ENCODE measurements at places on chromosomes 12 and 14.

DNA sequence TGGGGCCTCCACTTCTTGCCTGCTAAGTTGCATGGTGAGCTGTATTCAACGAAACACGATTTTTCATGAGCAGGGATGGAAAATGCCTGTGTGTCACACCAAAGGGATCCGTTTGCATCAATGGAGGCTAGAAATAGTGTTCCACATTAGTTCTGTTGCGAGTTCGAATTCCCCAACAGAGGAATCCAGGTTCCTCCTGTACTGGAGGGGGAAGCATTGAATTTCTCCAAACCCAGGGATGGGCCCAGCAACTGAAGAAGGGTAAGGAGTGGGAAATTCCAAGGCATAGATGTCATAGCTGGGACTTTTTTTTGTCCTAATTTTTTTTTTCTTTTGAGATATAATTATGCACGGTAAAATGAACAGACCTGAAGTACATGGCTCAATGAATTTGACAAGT is 336.2 kb downstream of the DPF3 start:
- DNase-seq: no peak

DNA sequence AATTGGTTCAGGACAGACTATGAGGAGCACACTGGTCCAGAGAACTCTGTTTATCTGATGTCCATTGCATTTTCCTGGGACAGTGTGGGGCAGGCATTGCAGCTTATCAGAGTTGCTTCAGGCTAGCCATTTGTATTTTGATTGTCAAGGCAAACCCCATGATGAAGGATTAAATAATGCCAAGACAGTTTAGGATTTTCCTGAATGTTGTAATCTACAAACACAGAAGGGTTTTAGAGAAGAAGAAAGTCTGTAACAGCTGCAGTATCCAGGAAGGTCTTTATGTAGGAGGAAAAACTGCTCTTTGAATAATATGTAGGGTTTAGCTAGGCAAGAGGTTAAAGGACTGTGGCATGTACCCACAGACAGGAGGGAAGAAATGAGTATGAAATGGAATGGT is 32.2 kb upstream of the UNC79 start:
- DNase-seq: no peak

GRCh38 chr12:53427905-53428594 is 4.4 kb downstream of the AMHR2 start:
- DNase-seq: no peak

DNA sequence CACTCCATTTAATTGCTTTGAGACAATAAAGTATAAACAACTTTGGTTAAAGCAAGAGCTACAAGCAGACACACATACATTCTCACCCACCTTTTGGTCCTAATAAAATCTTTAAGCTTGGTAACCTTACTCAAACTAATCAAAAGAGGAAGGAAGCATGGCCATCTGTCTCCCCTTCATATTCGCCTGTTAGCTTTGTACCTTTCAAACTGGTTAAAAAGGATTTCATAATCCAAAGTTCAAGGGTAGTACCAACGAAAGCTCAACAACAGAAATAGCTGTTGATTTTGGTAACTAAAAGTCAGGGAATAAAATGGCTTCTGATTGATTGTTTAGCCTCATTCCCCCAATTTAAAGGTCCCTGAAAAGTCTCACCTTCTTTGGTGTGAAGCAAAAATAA is 456.9 kb downstream of the BCAT1 start:
- no peak for DNase-seq

DNA sequence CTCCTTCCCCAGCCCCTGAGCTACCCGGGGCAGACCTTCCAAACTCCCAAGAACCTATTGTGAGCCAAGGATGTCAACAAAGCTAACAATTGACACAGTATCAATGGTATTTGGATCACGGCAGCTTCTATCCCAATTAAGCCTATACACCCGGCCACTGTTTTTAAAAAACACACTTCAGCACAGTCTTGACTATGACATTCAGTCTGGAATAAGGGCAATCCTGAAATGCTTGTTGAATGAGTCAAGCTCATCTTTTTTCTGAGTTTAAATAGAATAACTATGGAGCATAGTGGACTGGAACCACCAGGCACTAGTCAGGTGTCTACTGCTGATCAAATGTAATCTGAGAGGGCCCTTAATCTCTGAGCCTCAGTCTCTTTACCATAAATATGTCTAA is 5.7 kb downstream of the DENND5B start:
- DNase-seq: no peak

GRCh38 chr12:19847294-19848059 is 408.2 kb downstream of the AEBP2 start:
- no peak for DNase-seq

DNA sequence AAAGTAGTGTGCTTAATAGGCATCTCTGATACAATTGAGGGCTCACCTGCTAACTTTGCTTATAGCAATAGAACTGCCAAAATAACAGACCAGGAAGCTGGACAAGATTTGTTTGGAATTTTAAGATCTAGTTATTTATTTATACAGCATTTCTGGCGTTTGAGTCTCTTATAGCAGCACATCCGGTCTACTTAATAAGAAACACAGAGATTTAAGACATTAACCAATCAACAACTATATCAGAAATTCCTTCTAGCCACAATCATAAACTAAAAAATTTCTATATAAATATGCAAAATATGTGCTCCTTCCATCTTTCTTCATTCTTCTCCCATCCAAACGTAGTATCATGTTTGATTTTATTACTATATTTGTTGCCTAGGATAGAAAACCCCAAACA is 2.6 kb downstream of the RTN1 start:
- DNase-seq: no peak

DNA sequence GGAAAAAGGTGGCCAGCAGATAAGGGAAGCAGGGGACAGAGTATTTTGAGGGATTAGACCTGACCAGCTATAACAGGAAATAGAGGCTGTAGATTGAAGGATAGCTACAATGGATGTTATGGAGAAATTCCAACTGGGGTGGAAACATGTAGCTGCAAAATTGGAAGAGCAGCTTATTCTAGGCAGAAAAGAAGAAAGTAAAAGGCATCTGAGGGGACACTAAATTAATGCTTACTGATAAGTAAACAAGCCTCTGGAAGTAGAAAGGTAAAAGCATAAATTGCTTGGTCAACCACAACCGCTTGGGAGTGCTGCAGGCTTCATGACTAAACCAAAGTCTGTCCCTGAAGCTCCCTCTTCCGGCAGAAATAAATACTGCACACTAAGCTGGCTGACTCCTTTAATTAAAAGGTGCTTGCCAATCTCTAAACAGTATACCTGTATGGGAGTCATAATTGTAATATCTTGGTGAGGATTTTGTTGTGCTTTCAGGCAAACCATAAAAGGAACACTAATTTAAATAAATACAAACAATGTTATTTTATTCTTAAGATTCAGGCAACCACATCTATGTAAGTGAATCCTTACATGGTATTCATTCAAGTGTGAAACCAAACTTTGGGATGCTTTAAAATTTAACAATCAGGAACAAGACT is 7.7 kb downstream of the UBC start:
- no peak for DNase-seq

- DNase-seq: no peak
These were observed 15.6 kb downstream of the HIP1R start for GRCh38 chr12:122850695-122851350.

DNA sequence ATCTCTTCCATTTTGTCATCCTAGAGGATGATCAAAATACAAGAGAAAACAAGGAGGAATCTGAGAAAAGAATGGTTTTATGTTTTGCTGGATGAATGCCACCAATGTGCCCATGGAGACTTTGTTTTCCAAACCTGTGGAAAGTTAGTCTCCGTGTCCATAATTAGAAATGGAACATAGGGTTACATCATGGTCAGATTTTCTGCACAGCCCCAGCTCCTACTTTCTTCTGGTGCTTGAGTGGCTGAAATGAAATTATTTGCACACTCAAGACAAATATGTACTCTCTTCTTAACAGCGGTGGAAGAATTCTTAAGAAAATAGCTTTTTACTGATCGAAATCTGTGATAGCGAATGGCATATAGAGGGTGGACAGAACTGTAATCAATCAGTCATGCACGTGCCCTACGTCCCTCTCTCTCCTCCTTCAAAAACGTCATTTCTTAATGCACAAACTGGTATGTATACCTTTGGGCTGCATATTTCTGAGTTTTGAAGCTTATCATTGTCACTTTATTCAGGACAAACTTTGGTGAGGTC is 825.2 kb downstream of the AACS start:
- no peak for DNase-seq

DNA sequence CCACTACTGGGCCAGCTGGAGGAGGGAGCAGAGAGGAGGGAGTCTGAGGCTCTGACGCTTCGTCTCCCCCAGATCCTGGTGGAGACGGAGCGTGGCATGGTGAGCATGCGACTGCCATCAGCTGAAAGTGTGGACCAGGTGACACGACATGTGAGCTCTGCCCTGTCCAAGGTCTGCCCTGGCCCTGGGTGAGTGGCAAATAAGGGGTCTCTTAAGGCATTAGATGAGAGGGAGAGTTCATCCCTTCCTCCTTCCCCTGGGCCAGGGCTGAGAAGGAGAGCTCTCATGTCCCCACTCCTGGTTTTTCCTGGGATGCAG is 2.5 kb downstream of the CARMIL3 start:
- DNase-seq: no peak

DNA sequence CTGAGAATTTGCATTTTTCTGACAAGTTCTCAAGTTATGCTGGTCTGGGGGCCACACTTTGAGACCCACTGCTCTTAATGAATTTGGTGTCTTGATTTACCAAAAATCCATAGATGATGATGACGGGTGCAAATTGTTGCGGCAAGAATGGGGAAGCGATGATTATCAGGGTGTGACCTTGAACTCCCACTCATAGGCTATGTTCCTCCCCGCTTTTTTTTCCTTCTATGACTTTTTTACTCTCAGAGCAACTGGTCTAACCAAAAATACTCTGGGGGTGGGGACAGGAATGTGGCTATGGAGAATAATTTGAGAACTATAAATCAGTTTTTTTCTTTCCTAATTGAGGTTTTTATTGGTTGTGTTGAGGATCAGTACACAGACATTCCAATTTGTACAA is 83.6 kb downstream of the PPFIBP1 start:
- DNase-seq: no peak

- DNase-seq: no peak
These were observed 9.1 kb downstream of the GNG2 start for GRCh38 chr14:51869411-51870100.

GRCh38 chr12:58629376-58629775 is 290.9 kb downstream of the LRIG3 start:
- no peak for DNase-seq

DNA sequence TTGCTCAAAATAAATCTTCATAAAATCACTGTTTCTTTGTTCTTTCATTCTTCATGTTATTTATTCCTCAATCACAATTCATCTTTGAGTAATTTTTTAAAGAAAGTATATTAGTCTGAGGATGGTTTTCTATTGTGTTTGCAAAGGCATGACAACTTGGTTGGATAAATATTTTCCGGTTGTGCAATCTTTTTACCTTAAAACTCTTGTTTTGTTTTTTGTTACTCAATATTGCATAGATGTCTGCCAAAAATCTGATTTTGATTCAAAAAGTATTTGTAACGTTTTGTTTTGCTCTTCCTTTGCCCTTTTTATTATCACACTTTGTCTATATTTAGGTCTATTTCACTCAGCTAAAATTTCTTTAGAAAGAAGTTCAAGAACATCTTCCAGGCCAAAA is 86.2 kb upstream of the SYT1 start:
- no peak for DNase-seq

DNA sequence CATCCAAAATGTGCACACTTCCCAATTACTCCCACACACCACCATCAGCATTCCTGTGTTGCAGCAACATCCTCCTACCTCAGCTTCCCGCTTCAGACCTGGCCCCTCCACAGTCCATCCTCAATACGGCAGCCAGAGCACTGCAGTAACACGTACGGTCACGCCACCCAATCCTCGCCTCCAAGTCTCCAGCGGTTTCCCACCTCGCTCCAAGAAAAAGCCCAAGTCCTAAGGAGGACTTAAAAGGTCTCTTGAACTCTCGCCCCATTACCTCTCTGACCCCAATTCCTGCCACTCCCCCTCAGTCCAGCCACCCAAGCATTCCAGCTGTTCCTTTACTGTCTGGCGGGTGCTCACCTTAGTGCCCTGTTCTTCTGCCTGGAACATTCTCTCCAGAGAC is 12.0 kb downstream of the FBXO21 start:
- DNase-seq: no peak

GRCh38 chr12:10457760-10458159 is 4.6 kb upstream of the KLRC1 start:
- no peak for DNase-seq

DNA sequence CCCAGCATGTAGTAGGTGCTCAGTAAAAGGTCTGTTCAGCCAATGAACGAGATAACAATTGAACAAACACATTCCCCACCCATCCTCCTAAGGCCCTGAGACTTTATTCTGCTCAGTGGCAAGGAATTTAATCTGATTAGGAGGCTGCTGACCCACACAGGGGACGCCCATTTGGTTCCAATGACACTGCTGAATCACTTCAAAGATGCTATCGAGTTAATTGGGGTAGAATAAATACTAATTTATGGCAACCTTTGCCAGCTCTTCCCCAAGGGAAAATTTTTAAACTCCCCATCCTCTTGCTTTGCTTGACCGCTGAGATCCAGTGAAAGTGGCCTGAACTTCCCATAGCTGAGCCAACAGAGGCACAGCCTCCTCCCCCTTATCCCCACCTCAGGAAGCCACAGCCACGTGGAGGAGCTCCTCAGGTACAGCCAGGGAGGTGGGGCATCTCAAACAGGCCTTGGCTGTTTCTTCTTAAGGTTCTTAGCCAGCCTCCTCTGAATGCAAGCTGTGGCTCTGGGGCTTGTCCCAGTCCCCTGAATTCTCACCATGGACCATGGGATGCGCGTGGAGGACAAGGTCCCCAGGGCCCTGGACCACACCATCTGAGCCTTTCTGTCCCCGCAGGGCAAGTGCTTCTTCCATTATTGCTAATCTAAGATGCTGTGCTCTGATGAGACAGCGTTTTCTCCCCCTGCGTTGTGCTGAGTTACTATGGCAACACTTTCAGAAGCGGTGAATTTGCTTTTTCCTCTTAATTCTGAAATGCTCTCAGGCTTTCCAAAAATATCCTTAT is 26.7 kb downstream of the C14orf132 start:
- DNase-seq: no peak

DNA sequence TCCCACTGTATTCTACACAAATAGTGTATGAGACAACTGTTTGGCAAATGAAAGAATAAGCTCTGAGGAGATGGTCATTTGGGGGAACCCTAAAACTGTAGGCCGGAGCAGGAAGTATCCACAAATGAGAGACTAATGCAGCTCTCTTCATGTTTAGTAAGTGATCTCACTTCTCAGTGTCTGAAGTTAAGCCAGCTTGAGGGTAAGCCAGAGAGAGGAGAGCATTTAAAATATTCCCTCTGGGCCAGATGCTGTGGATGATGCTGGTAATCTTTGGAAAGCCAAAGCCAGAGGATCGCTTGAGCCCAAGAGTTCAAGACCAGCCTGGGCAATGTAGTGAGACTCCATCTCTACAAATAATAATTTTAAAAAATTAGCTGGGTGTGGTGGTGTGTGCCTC is 130.6 kb upstream of the SINHCAF start:
- no peak for DNase-seq

- DNase-seq: no peak
These were observed 51.5 kb downstream of the SLC15A4 start for GRCh38 chr12:128772249-128772648.

- no peak for DNase-seq
These were observed 40.5 kb downstream of the FBRSL1 start for GRCh38 chr12:132530447-132530846.

GRCh38 chr12:127501916-127502315 is 765.1 kb upstream of the TMEM132C start:
- DNase-seq: no peak

- DNase-seq: no peak
These were observed 414 bp upstream of the CDK17 start for GRCh38 chr12:96400631-96401075.

GRCh38 chr12:81542065-81543010 is 216.8 kb downstream of the PPFIA2 start:
- no peak for DNase-seq

GRCh38 chr14:47200740-47201139 is 474.7 kb downstream of the MDGA2 start:
- no peak for DNase-seq
